Trophoblast cell (in vitro differentiated cells and primary cell): ENCODE measurements at places on chromosomes 11 and 22.
A peak's percentile ranks its signal among the peaks of the same experiment; 100 is the strongest.

DNA sequence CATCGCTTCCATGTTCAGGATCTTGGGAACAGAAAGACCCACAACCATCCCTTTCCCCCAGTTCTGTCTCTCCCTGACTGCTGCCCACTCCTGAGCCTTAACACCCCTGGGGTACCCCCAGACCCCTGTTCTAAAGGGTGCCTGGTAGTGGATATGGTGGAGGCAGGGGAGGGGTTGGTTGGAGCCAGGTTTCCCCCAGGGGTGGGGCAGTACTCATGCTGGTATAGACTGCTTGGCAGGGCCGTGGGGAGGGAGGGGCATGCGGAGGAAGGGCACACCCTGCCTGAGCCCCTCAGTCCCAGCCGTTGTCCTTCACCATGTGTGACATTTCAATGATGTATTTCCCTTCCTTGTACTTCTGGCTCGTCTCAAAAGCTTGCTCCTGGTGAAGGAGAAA, 4.0 kb downstream of the YPEL4 start:
- peaks cover 41% of the 10 kb centered on the region for H3K4me1 ChIP-seq
- H3K27ac ChIP-seq, result no peak overlapping the region
- DNase-seq, result no peak

GRCh38 chr22:47335958-47336357, 573.5 kb downstream of the TBC1D22A start:
- H3K27me3 ChIP-seq, result no peaks in the 10 kb centered on the region
- H3K27ac ChIP-seq, result no peak overlapping the region
- H3K36me3 ChIP-seq, result no peaks in the 10 kb centered on the region
- H3K4me3 ChIP-seq, result no peak overlapping the region

- H3K4me3 ChIP-seq, result peak overlapping the region; percentile 21
- no peak for DNase-seq
- no peaks in the 10 kb centered on the region for H3K4me1 ChIP-seq
Measured at GRCh38 chr11:120792306-120792705, 231.6 kb upstream of the TBCEL start.

DNA sequence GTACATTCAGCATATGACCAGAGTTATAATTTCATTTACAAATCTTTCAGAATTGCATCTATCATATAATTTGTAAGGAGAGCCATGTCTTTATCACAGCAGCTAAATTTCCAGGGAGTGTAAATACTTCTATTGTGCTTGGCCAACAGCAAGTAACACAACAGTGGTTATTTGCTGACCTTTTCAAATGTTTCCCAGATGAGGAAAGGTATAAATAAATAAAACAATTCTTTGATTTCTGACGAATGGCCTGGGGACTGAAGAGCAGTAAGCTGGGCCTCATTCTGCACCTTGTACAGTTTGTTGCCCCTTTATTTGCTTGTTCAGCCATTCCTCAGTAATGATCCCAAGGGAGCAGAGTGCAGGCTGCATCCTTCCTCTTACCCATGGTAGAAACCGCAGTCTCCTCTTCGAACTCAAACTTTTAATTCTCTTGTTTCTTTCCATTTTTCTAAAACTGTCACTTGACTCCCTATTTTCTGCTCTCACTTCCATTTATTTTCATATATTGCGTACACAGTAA, 132.8 kb downstream of the DDX10 start:
- no peaks in the 10 kb centered on the region for H3K27me3 ChIP-seq
- H3K4me3 ChIP-seq, result no peak overlapping the region
- no peak for DNase-seq
- H3K36me3 ChIP-seq, result no peaks in the 10 kb centered on the region
- H3K27ac ChIP-seq, result no peak overlapping the region
